ENCODE measurements at places on chromosomes 6 and 20.

DNA sequence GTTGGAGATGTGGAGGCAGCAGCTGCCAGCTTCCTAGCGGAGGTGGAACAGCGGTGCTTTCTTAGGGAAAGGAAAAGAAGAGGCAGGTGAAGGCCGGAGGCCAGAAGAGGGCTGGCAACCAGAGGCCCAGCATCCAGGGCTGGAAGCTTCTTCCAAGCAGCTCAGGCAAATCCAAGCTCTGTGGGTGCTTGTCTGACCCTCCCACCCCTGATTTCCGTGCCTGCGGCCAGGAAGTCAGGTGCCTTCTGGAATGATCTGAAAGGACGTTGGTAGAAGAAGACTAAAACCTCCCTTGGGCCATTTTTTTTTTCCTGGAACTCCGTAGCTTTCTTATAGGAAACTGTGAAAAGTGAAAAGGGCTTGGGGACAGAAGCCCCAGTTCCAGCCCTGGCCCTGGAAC lies 33.1 kb upstream of the GABRR1 start:
- DNase-seq: no peak

GRCh38 chr20:50916257-50916656 lies 15.0 kb downstream of the ADNP start:
- no peak for DNase-seq

DNA sequence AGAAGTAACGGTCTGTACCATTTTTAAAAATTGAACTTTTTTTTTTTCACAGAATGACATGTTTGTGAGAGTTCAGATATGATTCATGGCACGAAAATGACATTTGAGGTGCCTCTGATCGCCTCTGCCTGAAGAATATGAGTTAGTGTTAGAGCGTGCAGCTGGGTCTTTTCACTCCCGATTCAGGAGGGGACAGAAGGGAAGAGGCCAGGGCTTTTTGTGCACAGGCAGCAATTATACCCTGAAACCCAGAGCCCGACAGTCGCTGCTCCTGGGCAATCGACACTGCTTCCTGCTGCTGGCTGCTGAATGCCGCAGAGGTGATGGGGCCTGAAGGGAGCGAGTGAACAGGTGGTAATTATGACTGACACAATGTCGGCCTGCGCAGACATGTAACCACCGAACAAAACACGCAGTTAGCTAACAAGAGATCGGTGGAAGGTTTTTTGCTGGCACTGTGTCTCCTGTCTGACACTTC lies 652.0 kb upstream of the NOX3 start:
- no peak for DNase-seq

- DNase-seq: no peak
Measured at GRCh38 chr6:98539741-98540140, 294.6 kb upstream of the POU3F2 start.

- DNase-seq: no peak
Measured at GRCh38 chr6:37134036-37134395, 35.9 kb upstream of the PIM1 start.

DNA sequence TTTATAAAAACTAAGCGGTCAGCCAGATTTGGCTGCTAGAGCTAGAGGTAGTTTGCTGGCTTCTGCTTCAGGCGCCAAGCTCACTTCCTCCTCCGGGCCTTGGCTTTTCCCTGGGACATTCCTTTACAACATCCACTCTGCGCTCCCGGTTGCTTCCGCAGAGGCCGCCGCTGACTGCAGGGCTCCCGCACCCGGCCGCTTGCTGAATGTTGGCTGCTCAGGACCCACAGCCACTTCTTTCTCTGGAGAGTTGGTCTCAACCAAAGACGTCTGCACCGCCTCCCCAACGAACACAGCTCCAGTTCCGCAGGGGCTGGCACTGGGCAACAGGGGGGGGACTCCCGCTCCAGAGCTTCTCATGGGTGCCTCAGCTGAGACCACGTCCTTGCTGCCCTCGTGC lies 282.8 kb downstream of the TFAP2C start:
- DNase-seq: no peak

DNA sequence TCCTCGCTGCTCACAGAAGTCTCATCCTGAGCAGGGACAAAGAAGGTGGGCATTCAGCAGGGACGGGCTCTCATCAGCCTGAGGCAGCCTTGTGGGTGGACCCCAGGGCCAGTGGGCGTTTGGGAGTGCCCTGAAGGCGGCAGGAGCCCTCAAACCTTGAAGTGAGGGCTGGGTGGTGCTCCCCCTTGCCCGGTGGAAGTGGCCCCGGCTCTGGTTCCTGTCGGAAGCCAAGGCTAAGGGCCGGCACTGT lies 110.5 kb downstream of the NOL4L start:
- DNase-seq: no peak

DNA sequence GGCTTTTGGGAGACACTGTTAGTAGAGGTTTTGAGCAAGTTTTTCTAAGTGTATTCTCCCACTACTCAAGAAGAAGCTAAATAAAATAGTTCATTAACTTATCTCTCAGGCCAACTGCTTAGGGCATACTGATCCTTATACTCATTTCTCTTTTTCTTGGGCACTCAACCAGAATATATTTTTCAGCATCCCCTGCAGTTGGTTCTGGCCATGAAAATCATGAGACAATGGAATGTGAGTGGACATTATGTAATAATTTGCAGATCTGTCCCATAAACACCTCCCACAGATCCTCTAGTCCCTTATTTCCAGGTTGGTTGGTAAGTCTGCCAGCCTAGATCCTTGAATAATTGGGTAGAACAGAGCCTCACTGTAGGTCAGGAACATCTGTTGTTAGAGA lies 136.7 kb downstream of the AIG1 start:
- DNase-seq: no peak

- no peak for DNase-seq
Measured at GRCh38 chr6:110596354-110596753, 119.9 kb upstream of the SLC22A16 start.

- no peak for DNase-seq
Measured at GRCh38 chr6:12132351-12133222, 120.5 kb downstream of the HIVEP1 start.

DNA sequence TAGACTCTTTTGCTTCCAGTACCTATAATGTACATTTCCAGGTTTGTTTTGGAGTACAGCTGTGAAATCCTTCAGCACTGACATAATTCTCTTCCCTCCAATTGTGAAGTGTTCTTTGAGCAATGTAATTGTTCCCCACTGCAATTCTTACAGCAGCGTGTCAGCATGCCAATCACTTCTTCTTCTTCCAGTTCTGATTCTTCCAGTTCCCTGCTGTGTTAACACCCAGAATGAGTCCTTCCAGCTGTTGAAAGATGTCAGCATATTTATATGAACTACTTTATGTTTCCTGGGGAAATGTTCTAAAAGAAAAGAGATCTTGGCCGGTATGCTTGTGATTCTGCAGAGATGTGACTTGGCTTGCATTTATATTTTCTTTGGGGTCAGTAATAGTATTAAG lies 213.9 kb downstream of the UNC5CL start:
- no peak for DNase-seq

- peak; percentile 48 for DNase-seq
Measured at GRCh38 chr6:87705070-87705691, 3.1 kb upstream of the AKIRIN2 start.

DNA sequence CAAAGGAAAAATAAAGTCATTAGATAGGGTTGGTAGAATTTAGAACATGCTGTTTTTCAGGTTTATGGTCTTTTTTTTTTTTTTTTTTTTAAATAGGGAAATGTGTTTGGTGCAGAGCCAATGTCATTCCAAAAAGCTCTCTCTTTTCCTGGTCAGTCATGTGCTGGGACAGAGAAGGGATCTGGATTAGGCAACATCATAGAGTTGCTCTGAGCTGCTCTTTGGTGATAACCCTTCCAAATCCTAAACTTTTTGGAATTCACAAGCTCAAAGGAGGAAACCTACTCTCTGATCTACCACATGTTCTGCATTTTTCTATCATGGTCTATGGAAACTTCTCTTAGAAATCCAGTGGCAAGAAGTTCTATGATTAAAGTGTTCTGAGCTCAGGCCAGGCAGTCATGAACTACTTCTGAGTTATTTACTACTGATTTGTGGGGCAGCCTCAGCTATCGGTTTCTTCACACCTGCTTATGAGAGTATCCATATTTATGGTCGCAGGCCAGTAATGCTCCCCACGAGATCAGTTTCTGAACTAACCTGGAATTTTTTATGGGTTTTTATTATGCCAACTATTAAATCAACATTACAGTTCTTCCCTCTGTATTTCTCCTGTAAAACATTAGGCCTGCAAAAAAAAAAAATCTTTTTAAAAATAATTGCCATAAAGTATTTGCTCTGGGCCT lies 4.8 kb downstream of the EDN1 start:
- DNase-seq: no peak

- peak; percentile 77 for DNase-seq
Measured at GRCh38 chr6:137811121-137811915, 55.7 kb upstream of the TNFAIP3 start.

- peak; percentile 16 for DNase-seq
Measured at GRCh38 chr6:89411145-89412070, 665 bp downstream of the RRAGD start.

DNA sequence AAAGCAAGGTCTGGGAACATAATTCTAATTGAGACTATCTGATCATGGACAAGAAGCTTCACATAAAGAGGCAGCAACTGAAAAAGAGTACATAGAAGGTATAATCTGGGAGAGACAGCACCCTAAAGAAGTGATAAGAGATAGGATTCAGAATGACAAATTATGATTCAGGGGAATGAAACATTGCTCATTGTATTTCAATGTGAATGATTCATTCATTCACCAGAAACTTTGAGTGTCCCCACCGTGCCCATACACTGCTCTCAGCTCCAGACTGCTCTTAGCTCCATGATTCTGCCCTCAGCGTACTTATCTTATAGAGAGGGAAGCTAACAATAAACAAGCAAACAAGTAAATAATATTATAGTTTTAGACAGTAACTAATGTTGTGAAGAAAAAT lies 329.3 kb upstream of the IRAK1BP1 start:
- DNase-seq: no peak

DNA sequence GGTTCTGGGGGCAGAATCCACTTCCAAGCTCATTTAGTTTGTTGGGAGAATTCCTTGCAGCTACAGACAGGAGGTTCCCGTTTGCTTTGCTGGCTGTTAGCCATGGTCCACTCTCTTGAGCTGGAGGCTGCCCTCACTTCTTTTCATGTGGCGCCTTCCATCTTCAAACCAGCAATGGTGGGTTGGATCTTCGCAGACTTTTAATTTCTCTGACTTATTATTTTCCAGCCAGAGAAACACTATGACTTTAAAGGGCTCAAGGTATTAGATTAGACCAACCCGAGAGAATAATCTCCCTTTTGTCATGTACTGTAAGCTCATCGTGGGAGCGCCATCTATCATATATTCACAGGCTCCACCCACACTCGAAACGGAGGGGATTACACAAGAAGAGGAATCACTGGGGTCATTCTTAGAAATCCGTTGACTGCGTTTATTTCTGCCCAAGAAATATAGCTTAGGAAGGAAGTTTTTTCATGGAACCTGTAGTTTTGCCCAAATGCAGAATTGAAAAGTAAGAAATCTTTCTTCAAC lies 38.9 kb downstream of the SAMD5 start:
- DNase-seq: no peak

GRCh38 chr6:5403076-5403475 lies 141.8 kb downstream of the FARS2 start:
- no peak for DNase-seq

DNA sequence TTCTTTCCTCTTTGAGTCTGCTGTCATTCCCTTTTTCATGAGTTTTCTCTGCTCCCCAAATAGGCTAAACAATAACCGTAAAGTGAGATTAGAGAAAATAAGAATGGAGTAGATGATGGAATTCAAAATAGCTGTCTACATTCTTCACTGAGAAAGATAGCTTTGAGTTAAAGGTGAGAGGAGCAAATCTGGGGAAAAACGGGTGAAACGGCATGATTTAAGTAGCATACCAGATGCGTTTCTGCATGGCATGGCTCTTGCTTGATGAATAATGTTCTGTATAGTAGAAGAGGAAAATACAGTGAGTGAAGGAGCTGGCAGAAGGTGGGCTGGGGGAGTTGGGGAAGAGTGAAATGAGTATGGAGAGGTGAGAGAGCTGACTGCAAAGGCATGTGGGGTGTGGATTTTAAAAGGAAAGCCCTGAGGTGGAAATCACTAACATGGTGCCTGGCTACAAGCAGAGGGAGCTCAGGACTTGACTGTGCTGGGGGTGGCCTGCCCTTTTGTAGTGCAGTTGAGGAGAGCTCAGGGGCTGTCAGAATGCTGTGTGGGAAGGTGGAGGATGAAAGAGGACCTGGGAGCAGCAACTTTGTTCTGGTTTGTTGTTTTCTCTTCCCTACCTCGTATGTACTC lies 8.8 kb downstream of the BICRAL start:
- no peak for DNase-seq

Measured in stimulated activated naive CD4-positive, alpha-beta T cell treated with Interleukin-2 at 50 U/mL for 16 hours (primary cell).